ENCODE measurements at places on chromosomes 2 and 18.

DNA sequence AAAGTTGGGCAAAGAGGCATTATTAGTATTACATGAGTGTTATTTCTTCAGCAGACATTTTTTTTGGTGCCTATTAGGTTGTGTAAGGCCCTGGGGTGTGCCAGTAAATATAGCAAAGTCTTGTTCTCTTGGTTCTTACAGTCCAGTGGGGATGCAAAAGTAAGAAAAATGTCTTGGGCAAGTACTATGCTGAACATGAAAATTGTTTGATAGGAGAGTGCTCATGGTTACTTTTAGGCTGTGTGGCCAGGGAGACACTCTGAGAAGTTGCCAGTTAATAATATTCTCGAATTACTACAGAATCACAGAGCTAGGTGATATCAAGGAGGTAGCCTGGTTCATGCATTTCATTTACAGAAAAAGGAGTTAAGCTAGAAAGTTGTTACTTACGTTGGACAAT lies 1.9 kb downstream of the AGFG1 start:
- no peak for DNase-seq

GRCh38 chr2:12649602-12650400 lies 66.9 kb upstream of the TRIB2 start:
- no peak for DNase-seq

GRCh38 chr2:47607005-47607679 lies 175.8 kb upstream of the MSH6 start:
- DNase-seq: no peak

DNA sequence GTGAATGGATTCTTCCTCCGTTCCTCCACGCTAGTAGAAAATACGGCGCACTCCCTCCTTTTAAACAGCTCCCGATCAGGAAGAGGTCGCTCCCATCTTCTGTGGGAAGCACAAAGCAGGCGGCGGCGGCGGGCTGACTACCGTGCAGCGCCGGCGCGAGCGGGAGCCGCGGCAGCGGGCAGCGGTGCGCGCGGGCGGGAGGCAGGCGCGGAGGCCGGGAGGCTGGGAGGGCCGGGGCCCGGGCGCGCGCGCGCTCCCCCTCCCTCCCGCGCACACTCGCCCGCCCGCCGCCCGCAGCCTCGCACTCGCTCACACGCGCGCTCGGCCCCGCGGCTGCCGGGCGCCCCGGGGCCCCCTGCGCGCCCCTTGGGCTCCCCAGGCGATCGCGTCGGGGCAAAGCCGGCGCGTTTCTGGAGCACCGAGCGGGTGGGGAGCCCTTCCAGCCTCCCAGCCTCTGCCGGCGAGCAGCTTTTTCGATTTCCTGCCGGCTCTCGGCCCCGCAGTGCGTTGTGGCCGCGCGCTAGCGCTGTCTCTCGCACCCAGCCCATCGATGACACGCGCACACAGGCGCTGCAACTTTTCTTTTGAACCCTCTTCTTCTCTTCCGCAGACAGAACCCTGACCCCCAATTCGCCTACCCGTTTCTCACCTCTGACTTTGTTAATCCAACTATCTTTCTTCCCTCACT lies at the start of gene SLC8A1:
Gene SLC8A1 (minus strand): TSS at position 173 of the 688 bp plus-strand sequence.
- peak; percentile 15 for DNase-seq

GRCh38 chr2:169540146-169540545 lies 30.6 kb downstream of the KLHL41 start:
- no peak for DNase-seq

DNA sequence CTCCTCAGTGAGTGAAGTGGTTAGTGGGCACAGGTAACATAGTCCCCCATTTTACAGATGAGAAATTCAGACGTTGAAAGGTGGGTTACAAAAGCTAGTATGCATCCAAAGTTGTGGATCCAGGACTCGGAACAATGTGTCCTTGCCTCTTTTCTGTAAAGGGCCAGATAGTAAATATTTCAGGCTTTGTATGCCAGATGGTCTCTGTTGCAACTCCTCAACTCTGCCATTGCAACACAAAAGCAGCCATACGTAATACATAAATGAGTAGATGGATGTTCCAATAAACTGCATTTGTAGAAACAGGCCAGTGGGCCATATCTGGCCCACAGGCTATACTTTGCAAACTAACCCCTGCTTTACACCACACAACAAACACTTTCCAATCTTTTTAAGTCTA lies 166.6 kb upstream of the PKDCC start:
- no peak for DNase-seq

DNA sequence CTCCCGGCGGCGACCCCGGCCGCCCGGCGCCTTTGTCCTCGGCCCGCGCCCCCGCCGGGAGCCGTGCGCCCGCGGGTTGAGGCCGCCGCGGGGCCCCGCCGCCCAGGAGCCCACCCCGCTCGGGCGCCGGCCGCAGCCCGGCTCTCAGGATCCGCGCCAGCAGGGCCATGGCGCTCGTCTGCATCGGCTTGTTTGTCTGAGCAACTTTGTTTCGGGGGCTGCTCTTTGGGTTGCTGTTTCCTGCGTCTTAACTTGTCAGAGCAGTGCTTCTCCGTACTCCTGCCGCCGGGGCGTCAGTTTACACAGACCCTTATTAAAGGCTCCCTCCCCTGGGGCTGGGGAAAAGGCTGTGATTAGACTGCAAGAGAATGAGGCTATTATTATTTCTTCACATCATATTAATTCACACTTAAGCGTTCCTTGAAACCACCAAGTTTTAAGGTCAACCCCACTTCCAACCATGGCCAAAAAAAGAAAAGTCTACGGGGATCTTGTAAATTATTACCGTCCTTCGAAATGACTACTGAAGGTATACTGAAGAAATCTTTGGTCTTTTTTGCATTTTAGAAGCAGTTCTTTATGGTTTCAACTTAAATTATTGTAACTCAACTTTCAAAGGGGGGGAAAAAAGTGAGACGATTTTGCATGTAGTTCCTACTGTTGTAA lies at the start of gene CYP27C1:
Gene CYP27C1 (minus strand): TSS at position 198 of the 666 bp plus-strand sequence. CDS start 29 bp downstream, at position 169.
- DNase-seq: no peak

GRCh38 chr2:12032975-12033374 lies 286.5 kb downstream of the LPIN1 start:
- DNase-seq: no peak

DNA sequence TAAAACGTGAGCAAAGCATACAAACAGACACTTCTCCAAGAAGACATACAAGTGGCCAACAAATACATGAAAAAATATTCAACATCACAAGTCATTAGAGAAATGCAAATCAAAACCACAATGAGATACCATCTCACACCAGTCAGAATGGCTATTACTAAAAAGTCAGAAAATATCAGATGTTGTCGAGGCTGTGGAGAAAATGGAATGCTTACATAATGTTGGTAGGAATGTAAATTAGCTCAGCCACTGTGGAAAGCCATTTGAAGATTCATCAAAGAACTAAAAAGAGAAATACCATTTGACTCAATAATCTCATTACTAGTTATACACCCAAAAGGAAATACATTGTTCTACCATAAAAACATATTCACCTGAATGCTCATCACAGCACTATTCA lies 825.7 kb downstream of the SUCLG1 start:
- DNase-seq: no peak

DNA sequence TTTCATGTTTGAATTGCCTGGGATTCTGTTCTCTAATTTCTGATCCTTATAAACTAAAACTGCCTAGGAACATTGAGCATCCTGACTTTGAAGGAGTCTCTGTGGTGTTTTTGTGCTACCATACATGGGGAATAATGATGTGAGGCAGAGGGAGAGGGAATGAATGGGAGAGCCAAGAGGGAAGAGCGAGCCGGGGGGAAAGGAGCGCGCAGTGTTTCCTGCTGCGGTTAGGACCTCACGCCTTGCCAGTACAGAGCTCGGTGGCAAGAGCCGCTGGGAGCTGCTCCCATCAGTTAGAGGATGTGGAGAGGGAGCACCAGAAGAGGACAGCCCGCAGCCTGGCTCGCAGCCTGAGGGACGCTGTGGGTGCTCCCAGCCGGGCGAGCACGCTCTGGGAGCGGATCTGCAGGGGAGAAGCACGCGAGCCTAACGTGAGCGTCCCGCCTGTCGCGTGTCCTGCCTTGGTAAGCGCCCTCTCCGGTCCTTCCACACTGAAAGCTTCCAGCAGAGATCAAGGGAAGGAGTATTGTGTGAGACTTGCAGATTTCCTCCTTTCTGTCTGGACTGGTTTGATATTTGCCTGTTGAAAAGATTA lies 114.7 kb downstream of the FAM210A start:
- DNase-seq: no peak

GRCh38 chr18:13265008-13265910 lies 46.7 kb downstream of the LDLRAD4 start:
- DNase-seq: no peak

- DNase-seq: no peak
These were observed 154.3 kb downstream of the TMEM163 start for GRCh38 chr2:134564549-134564948.

DNA sequence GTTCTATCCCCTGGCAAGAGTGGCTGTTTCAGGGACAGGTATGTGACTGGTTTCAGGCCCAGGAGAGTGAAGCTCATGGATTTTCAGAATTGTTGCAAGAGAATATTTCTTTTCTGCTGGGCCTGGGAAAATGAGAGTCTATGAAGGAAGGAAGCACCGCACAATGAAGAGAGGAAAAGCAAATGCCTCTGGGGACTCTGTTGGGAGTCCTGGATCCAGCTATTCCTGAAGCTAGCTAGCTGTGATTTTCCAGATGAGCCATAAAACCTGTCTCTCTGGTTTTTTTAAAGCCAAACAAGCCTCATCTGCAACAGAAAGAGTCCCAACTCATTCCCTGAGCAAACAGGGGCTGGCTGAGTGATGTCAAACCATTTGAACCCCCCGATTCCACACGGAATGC lies 53.7 kb downstream of the CRACDL start:
- no peak for DNase-seq

- DNase-seq: no peak
These were observed 261.1 kb upstream of the TRIB2 start for GRCh38 chr2:12455661-12456060.

DNA sequence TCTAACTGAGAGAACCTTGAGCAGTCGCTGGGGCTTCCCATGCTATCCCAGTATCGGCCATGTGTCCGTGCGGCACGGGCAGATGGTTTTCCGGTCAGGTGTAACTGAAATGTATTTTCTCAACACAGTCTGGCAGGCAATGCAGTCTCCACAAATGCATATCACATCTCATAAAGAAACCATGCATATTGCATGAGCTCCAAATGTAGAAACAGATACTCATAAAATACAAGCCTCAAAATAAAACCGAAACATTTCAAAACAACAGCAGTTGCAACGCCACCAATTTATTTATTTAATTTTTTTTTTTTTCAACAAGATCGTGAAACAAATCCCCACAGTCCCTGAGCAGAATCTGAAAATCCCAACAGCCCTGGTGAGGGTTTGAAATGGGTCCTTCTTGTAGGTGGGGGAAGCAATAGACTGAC lies 299.4 kb downstream of the LPIN1 start:
- DNase-seq: no peak

DNA sequence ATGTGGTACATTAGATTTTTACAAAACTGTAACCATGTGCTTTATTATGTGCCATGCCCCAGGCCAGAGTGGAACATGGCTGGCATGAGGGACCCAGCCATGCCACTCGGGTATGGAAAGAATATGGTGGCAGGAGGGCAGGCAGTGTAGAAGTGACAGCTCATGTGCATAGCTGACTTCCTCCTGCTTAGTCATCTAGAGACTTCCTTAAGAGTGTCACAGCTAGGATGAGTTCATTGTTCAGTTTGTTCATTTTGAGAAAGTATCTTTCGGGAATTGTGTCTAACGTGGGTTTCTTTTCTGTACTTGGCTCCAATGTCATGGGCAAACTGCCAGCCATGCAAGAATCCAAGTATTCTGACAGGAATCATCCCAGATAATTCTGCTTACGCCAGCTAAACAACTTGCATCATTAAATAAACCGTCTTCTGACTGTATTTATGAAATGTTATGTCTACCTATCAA lies 94.3 kb upstream of the ITGB6 start:
- DNase-seq: no peak

DNA sequence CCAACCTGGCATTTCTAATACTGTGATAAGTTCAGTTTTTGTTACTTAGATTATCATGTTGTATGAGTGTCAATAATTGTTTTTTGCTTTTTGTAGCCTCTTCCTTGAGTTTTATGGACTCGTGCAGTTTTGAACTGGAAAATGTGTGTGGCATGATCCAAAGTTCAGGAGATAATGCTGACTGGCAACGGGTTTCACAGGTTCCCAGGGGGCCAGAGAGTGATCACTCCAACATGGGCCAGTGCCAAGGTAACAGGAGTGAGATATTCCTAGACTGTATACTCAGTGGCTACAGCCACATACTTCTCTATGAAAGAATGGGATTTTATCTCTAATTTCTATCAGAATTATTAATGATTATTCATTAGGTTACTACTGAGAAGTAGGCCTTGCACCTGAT lies 18.2 kb downstream of the MEP1B start:
- no peak for DNase-seq

DNA sequence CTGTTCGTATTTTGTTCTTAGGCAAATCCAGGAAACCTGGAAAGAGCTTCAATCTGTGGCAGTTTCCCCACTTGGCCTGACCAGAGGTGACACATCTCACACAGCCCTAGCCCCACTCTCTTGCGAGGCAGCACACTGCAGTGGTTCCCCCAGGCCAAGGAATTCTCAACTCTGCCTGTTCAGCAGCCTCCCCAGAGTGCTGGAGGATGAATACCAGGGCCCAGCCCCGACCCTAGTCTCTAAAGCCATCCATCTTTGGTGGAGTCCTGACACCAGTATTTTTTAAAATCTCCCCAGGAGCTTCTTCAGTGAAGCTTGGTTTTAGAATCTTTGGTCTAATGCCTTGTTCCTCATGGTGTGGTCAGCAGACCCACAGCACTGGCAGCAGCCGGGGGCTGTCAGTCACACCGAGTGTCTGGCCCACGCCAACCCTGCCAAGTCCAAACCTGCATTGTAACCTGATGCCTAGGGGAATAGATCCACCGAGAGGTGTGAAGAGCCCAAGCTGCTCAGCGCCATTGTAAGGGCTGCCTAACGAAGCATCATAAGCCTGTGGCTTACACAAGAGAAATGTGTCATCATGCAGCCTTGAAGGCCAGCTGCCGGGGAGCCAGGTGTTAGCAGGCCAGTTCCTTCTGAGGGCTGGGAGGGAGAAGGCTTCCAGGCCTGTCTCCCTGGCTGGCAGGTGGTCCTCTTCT lies 428.7 kb upstream of the ID2 start:
- no peak for DNase-seq

DNA sequence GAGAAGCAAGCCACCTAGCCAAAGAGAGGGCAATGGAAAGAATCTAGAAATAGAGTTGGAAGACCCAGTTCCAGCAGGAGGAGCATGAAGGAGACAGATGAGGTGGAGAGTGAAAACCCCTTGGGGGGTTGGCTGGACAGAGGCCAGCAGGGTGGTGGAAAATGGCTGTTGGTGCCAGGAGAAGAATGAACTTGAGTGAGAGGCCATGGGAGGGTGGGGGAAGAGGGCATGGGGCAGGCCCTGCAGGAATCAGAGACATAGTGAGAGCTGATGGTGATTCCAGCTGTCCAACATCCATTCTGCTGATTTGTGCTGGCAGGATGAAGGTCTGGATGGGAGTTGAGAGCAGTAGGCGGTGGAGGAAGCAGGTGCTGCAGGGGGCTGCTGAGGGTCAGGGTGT lies 108.0 kb upstream of the TNP1 start:
- DNase-seq: no peak

DNA sequence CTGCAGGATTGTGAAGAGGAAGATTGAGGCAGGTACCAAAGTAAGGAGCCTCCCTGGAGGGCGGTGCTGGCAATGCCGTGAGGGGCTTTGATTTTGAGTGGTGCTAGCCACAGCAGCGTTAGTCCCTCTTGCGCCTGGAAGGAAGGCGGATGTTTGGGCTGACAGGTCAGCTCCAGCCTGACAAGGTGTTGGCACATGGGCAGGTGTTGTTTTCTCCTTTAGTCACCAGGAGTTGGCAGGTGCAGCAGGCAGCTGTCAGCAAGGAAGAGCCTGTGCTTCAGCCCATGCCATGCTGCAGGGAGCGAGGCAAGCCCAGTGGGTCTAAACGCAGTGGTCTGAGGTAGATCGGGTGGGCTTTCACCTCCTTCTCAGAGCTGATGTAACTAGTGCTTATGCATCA lies 8.5 kb downstream of the SEC11C start:
- DNase-seq: no peak

Data from NCI-H1930 (cell line).